ENCODE measurements at places on chromosomes 4 and X.
A peak's percentile ranks its signal among the peaks of the same experiment; 100 is the strongest.

GRCh38 chr4:10898072-10898471, 213.5 kb upstream of the CLNK start:
- no peak for DNase-seq

- DNase-seq: no peak
These were observed 16.2 kb upstream of the FHL1 start for GRCh38 chrX:136130931-136131833.

GRCh38 chr4:96375367-96375766, 535.5 kb downstream of the PDHA2 start:
- DNase-seq: no peak

DNA sequence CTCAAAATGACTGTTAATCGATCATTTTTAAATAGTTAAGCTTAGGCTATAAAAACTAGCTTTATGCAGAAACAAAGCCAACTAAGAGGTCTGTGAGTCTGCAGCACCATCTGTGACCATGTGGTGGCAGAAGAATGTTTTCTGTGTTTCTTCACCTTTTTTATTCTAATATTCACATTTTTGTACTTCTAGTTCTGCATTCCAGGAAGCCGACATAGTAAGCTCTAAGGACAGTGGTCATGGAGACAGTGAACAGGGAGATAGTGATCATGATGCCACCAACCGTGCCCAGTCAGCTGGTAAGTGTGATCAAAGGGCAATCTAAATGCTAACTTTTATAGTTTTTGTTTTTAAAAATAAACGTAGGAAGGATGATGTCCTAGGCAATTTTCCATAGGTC, 5.6 kb downstream of the PCDH10 start:
- DNase-seq: no peak

DNA sequence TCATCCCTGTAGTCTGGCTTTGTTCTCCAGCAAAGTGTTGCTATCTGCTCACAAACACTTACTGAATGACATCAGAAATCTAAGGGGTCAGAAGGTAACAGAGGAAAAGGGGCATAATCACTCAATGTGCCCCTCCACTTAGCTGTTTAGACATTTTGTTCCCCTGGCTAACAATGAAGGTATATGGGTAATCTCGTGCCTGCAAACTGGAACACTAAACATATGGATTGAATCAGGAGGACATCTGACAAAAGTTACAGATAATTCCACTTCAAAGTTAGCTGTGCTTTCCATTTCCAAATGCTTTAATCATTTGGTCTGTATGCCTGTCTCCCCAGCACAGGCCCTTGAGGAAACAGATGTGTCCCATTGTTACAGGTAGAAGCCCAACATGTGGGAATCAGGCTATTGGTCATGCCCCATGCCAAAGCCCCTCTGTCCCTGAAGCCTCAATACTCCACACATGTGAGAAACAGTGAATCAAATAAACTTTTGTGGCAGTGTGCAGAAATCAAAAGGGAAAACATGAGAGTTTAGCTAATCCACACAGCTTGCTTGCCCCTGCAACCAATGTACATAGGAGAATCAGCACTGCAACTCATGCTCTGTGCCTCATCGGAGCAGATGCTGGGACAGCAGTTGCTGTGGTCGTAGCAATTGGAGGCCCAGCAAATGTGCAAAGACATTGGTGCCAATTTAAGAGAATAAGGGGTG, 111.7 kb downstream of the RNF150 start:
- no peak for DNase-seq

GRCh38 chrX:131543774-131544173, at the start of gene OR13H1:
OR13H1 (plus strand) TSS chrX:131544074; CDS start chrX:131544074, 0 bp downstream.
- no peak for DNase-seq

- DNase-seq: peak; percentile 62
These were observed 138.6 kb downstream of the AFF1 start for GRCh38 chr4:87073199-87074120.

GRCh38 chr4:77669946-77670590, 64.4 kb downstream of the CXCL13 start:
- DNase-seq: no peak

GRCh38 chr4:6092131-6092530, 73.9 kb upstream of the C4orf50 start:
- DNase-seq: no peak

- DNase-seq: no peak
These were observed 7.7 kb upstream of the GALNT7 start for GRCh38 chr4:173160871-173161270.

DNA sequence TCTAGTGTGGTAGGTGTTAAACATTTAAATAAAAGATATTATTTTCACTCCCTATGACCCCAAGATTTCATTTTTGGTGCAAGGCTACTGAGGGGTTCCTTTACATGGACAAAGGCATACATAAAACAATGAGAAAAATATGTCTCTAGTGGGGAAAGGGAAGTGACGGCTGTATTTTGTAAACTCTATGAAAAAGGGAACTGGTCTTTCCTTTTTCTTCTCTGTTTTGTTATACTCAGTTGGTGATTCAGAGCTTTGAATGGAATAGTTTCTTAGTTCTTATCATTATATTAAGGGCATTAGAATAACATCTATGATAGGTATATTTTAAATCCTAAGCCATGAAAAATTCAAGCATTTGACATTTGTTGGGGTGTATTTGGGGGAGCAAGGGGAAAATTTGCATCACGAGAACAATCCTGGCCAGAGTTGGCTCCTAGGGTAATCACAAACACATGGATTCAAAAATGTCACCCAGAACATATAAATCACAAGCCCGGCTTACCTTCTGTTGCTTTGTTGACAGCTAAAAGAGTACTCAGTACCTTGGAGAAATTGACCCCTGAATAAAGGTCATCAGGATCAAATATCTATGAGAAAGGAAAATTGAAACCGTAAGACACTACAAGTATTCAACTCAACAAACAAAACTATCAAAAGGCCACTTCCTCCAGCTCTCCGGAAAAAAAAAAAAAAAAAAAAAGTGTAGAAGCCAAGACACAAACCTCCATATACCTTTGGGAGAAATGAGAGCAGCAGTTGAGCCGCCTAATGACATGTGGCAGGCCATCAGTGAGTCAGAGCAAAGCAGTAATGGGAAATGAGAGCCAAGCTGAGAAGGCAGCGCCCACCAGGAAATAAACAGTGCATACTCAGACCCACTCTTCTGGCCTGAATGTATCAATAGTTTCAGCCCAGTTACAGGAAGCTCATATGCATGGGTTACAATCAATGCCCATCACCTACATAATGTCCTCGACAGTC, 33.4 kb downstream of the ARHGEF6 start:
- no peak for DNase-seq

DNA sequence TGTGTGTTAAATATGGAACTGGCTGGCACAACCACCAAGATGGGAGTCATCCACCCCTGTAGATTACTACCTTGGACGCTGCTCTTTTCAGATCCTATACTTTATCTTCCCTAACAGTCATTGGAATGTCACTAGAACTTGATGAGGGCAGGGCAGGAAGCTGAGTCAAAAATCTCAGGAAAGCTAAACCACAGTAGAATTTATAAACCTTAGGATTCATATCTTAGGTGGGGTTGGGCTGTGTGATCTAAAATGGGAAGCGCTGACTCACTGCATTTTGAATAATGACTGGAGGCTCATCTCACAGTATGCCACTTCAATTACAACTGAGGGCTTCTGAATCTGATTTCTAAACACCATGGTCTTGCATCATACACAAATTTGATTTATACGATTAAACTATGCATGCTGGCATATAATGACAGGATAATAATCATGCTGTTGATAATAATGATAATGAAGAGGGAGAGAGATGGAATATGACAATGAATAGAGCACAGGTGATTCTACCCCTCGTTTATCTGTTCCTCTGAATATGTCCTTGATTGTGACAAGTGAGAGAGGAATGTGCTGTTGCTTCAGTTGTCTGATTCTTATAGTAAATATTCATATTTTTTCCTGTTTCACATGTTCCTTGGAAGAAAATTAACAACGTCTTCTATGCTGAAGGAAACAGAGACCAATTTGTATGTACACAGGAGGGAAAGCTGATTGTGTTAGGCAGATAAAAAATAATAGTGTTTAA, 270.3 kb upstream of the HS3ST1 start:
- no peak for DNase-seq

- no peak for DNase-seq
These were observed 8.0 kb downstream of the HHIP start for GRCh38 chr4:144653781-144654545.

GRCh38 chr4:2744576-2745270, 11.4 kb downstream of the TNIP2 start:
- DNase-seq: no peak

DNA sequence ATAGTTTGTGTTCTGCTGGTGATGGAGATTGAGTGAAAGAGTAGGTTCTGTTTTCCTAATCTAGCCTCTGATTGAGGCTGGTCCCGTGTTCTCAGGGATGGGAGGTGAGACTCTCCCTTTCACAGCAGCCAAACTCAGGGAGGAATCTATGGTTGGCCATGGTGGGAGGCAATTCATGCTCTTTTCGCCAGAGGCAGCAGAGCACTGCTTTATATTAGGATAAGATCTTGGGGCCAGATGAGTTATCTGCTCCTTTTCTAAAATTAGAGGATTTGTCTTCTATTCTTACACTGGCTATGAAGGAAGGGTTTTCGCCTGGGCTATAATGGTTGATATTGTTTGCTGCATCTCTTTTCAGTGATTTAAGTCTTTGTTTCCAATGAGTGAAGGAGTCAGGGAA, 63.9 kb upstream of the NLGN4X start:
- no peak for DNase-seq

DNA sequence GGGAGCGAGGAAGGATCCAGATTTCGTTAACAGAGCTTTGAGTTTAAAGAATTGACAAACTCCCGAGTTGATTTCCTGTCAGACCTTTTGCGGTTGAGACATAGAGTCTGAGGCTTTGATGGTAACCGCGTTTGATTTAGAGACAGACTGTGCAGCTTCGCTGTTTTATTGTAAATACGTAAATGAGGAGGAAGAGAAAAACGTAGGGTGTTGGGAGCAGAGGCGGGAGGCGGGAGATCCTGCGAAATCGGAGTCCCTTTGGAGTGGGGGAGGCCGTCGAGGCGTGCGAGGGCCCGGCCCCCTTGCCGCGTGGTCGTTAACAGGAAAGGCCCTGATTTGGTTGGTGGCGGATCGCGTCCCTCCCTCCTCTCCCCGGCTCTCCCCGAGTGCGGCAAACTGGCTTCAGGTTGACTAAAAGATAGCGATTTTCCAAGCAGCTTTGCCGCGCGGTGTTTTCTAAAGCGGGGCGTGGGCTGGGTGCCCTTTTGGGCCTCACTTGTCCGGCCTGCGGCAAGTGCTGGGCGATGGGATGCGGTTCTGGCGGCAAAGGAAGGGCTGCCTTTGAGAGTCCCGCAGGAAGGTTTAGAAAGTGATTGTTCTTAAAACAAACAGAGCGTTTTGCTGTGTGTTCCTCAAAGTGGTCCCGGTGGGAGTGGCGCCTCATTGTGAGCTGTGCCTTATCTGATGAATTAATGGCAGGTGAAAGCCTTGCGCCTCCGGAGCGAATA, 857 bp downstream of the SCML1 start:
- no peak for DNase-seq

DNA sequence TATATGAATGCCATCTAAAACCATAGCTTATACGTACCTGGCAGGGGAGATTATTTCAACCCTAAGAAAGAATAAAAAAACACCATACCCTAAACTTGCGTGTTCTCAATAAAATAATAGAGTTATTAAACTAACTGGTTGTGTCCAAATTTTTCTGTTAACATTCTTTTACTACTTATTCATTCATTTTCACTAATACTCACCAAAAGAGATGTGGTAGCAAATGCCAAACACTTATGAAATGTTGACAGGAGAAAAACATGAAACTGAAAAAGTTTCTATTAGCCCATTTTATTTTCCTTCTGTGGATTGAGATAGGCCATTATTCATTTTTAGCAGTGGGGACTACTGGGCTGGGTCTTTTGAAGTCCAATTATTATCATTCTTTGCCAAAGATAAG, 102.0 kb downstream of the TSPAN5 start:
- DNase-seq: no peak

GRCh38 chr4:26061248-26061986, 147.4 kb downstream of the SMIM20 start:
- no peak for DNase-seq

- DNase-seq: no peak
These were observed 23.2 kb downstream of the VEGFC start for GRCh38 chr4:176769514-176769913.

Data from stimulated activated CD4-positive, alpha-beta T cell treated with anti-CD3 and anti-CD28 coated beads, Interleukin-1b, Interleukin-23, amount 100 ng/mL, for 24 hours (primary cell).